ENCODE measurements at places on chromosomes 16 and 17. TPM values are rescaled to one million over a fixed set of nuclear protein-coding genes. Genes with fewer than 3 reads are reported as not detected.

GRCh38 chr17:2232244-2232638 is 71.3 kb downstream of the SMG6 start:
- no peak overlapping the region for H3K27ac ChIP-seq
- no peaks in the 10 kb centered on the region for H3K27me3 ChIP-seq
- DNase-seq = no peak

DNA sequence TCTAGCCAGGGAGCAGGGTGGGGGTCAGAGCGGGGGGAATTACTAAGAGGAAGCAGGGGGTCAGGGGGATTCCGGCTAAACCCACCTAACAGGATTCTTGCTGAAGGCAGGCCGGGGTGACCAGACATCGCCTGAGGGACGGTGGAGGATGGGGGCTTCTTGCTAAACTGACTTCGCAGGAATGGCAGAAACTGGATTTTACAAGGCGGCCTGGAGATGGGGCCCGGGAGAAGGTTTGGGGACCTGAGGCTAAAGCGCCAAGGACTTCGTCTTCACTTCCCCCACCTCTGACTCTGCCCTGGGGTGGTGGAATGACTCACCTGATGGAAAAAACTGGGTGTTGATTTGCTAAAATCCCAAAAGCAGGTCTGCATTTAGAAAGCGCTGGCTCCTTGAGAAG is 23.5 kb downstream of the LGALS3BP start:
- no peaks in the 10 kb centered on the region for H3K36me3 ChIP-seq
- DNase-seq = no peak
- H3K4me3 ChIP-seq = no peak overlapping the region
- peaks cover 13% of the 10 kb centered on the region for H3K27me3 ChIP-seq

The ABCA6 gene
- not detected for total RNA-seq

The IL4R gene
- 12.8 TPM for total RNA-seq

DNA sequence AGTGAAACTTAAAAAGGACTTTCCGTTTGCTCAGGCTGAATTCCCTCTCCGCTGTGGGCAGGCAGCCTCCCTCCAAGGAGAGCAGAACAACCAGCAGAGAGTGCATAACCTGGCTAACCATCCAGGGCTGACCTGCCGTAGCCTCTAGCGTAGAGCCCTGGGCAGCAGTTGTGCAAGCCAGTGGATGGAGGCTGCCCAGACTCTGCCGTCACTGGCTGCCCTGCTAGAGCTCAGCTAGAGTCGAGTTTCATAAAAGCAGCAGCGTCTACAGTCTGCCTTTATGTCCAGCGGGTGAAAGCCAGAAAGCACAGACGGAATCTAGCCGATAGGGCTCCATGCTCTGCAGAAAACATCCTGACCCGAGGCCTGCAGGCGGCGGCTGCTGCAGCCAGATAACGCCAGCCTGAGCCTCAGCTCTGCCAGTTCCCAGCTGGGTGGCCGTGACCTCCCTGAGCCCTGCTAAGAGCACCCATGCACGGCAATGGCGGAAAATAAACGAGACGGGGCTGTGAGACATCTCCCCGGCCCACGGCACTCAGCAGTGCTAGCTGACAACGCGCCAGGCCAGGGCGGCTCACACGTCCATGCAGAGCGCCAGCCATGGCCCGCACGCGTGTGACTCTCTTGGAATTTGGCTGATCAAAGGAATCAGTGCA is 231.3 kb downstream of the ENGASE start:
- DNase-seq = no peak
- no peak overlapping the region for H3K27ac ChIP-seq
- H3K4me1 ChIP-seq = no peaks in the 10 kb centered on the region
- H3K4me3 ChIP-seq = no peak overlapping the region
- H3K27me3 ChIP-seq = peaks cover 5% of the 10 kb centered on the region

GRCh38 chr16:74735162-74735452 is 34.4 kb upstream of the MLKL start:
- peak overlapping the region; percentile 78 for H3K27ac ChIP-seq
- no peaks in the 10 kb centered on the region for H3K27me3 ChIP-seq
- DNase-seq = no peak
- peaks cover 12% of the 10 kb centered on the region for H3K4me1 ChIP-seq

The KRT28 gene
- total RNA-seq = not detected

The C17orf75 gene
- total RNA-seq = 46.8 TPM

GRCh38 chr17:70987867-70988340 is 818.6 kb downstream of the KCNJ2 start:
- no peak overlapping the region for H3K4me3 ChIP-seq
- no peak for DNase-seq
- H3K27ac ChIP-seq = peak overlapping the region; percentile 88
- no peaks in the 10 kb centered on the region for H3K27me3 ChIP-seq
- peaks cover 13% of the 10 kb centered on the region for H3K4me1 ChIP-seq

DNA sequence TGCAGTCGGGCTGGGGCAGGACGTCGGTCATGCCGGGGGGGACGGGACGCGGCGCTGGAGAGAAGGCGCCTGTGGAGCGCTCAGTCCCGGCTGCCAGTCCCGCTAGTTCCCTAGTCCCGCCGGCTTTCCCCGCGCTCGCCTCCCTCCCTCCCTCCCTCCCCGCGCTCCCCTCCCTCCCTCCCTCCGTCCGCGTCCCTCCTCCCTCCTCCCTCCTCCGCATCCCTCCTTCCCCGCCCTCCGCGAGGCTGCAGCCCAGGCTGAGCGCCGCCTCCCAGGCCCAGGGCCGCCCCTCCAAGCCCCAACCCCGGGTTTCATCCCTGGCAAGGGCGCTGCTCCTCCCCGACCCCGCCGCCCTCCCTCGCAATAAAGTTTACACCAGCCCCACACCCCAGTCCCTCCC is 34.8 kb downstream of the TIMM22 start:
- no peaks in the 10 kb centered on the region for H3K36me3 ChIP-seq
- peaks cover 10% of the 10 kb centered on the region for H3K4me1 ChIP-seq
- peak; percentile 47 for DNase-seq
- no peak overlapping the region for H3K4me3 ChIP-seq
- H3K27ac ChIP-seq = no peak overlapping the region

DNA sequence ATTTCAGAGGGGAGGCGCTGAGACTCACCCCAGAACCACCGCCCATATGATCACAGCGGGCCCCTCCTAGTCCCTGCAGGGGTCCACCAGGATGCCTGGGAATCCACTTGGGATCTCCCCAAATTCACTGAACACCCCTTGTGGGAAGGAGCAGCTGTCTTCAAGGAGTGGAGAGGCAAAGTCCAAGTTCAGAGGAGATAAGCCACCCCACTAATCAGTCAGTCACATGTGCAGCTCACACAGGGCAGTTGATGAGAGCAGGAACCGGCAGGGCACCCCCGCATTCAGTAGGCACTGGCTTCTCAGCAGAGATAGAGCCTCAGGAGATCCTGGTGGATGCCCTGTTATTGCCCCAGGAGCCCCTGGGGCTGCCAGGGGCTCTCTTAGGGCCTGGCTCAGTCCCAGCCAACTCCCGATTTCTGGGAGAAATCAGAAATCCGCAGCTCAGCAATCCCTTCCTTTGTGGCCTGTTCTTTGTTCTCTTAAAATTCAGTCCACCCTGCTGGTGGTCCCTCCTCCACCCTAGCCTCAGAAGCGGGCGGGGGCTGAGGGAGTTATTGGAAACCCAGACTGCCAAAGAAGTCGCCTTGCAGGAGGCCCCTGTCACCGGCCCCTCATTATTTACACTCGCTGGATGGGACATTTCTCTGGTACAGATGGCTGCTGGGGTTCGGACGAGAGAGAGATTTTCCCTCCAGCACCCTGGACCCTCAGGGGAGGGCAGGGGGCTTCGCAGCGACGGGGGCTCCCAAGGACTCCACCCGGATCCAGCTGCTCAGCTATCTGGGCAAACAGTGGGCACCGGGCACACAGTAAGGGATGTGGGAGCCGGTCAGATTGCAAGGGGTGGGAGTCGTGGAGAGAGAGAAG is 1.8 kb downstream of the CDC42EP4 start:
- H3K36me3 ChIP-seq = no peaks in the 10 kb centered on the region
- peaks cover 34% of the 10 kb centered on the region for H3K27me3 ChIP-seq

The TBC1D3K gene
- total RNA-seq = not detected

GRCh38 chr17:46974086-46974485 is 5.0 kb downstream of the RPRML start:
- peaks cover 48% of the 10 kb centered on the region for H3K27me3 ChIP-seq
- no peaks in the 10 kb centered on the region for H3K36me3 ChIP-seq
- no peak overlapping the region for H3K4me3 ChIP-seq
- peaks cover 18% of the 10 kb centered on the region for H3K4me1 ChIP-seq

The ANKS4B gene
- total RNA-seq = not detected

DNA sequence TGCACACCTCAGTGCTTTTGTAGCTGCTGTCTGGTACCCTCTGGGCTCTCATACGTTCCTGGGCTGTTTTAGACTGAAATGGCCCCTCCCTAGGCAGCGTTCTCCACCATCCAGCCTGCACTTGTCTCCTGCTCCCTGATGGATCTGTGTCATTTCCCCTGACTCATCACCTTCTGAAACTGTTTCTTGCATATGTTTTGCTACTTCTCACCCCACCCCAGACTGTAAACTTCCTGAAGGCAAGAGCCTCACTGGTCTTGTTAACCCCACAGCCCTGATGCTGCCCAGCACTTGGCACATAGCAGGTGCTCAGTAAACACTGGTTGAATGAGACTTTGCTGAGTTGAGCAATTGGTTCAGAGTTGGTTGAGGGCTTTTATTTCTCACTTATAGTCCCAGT is 78.7 kb downstream of the CRISPLD2 start:
- peaks cover 11% of the 10 kb centered on the region for H3K4me1 ChIP-seq
- no peak overlapping the region for H3K27ac ChIP-seq
- DNase-seq = no peak
- no peak overlapping the region for H3K4me3 ChIP-seq

- no peak for DNase-seq
- H3K36me3 ChIP-seq = no peaks in the 10 kb centered on the region
- peaks cover 3% of the 10 kb centered on the region for H3K27me3 ChIP-seq
- peak overlapping the region; percentile 84 for H3K27ac ChIP-seq
- H3K4me3 ChIP-seq = peak overlapping the region; percentile 90
These were observed 24.3 kb upstream of the RFFL start for GRCh38 chr17:35087731-35088355.

GRCh38 chr16:27776556-27777225 is 226.7 kb downstream of the KATNIP start:
- no peaks in the 10 kb centered on the region for H3K36me3 ChIP-seq
- H3K27me3 ChIP-seq = no peaks in the 10 kb centered on the region
- H3K27ac ChIP-seq = no peak overlapping the region
- no peak overlapping the region for H3K4me3 ChIP-seq
- DNase-seq = no peak

DNA sequence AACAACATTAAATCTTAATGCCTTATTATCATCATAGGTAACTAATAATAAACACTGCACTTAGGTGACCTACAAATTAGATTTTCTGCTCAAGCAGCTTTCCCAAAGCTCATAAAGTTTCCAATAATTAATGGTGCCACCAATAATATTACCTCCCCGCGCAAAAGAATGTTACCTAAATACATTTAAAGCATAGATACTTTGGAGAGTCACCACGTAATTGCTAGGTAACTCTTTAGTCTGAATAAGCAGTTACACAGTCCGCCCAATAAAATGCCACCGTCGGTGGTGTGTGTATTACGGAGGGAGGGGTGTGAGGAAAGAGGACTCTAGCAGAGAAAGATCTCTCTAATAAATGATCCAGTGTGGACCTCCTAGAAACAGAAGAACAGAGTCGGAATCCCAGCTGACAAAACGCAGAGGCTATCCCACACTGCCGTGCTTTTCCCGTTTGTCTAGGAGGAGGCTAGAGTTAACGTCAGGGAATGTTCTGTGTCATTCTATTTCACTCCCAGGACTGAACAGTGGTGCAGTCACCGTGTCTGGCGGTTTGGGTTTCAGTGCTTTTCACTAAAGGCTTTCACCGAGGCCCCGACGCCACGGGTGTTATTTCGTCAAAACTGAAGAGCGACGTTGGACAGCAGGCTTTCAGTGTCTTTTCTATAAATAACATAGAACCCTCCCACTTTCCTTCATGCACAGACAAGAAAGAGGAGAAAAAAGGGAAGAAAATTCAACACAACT is 630 bp downstream of the RNFT1 start:
- DNase-seq = no peak
- H3K36me3 ChIP-seq = peaks cover 3% of the 10 kb centered on the region
- H3K27ac ChIP-seq = peak overlapping the region; percentile 38
- peak overlapping the region; percentile 98 for H3K4me3 ChIP-seq

The PRSS53 gene
- 3.7 TPM for total RNA-seq

The PPM1E gene
- total RNA-seq = 15.5 TPM

The TUBB3 gene
- 518 TPM for total RNA-seq

DNA sequence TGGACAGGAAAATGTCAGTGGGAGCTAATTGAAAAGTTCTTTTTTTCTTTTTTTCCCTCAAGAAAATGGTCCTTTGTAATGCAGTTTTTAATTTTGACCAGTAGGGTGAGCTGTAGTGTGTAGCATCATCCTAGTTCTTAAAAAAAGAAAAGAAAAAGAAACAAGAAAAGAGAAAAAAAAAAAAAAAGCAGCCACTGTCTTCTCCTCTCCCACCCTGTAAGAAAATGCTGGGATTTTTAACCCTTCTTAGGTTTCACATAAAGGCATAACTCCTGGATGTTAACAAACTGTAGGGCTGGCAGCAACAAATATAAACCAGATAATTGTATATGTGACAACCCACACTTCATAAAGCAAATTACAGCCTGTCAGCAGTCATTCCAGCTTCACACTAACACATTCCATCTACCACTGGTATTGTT is 78.1 kb downstream of the SKAP1 start:
- no peaks in the 10 kb centered on the region for H3K4me1 ChIP-seq
- no peak overlapping the region for H3K27ac ChIP-seq
- DNase-seq = no peak
- no peak overlapping the region for H3K4me3 ChIP-seq

The GRIN2A gene
- total RNA-seq = 0.09 TPM

GRCh38 chr17:34172390-34172918 is 82.6 kb upstream of the CCL2 start:
- no peak overlapping the region for H3K27ac ChIP-seq
- no peak overlapping the region for H3K4me3 ChIP-seq
- H3K4me1 ChIP-seq = no peaks in the 10 kb centered on the region
- H3K27me3 ChIP-seq = peaks cover 27% of the 10 kb centered on the region
- DNase-seq = no peak

The SMIM22 gene
- not detected for total RNA-seq

DNA sequence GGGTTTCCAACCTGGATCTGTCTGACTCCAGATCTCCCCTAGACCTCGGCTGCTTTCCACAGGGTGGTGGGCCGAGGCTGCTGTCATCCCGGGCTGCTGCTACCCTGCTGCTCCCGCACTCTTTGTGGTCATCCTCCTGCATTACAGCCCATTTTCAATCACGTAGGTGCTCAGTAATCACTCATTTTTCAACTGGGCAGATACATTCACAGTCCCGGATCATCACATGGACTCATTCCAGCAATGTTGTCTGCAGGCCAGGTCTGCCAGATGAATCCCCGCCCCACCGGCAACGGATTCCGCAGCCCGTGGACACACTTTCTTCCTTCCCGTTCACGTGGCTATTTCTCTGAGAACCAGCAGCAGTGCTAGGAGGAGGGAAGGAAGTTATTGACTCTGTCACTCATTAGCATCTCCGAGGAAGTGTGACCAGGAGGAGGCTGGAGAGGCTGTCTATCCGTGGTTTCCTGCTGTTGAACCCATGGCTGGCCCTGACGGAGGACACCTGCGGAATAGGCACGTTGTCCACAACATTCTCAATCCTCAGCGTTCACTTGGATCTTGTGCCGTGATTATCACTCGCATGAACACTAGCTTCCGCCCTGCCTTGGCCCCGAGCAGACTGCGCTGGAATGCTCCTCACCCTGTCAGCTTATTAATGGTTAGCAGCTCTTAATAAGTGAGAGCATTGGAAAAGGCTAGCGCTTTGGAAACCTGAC is 14.7 kb upstream of the ZCCHC14 start:
- no peak for DNase-seq
- no peaks in the 10 kb centered on the region for H3K4me1 ChIP-seq
- H3K27ac ChIP-seq = no peak overlapping the region
- H3K4me3 ChIP-seq = no peak overlapping the region
